PC-9 (cell line): ENCODE measurements at places on chromosomes 16 and 17. TPM values are rescaled to one million over a fixed set of nuclear protein-coding genes. Genes with fewer than 3 reads are reported as not detected.

The LITAF gene
- 232 and 244 TPM in 2 replicates for total RNA-seq

The ZFP90 gene
- total RNA-seq: 14.5 and 20.5 TPM in 2 replicates

The FTO gene
- 49.2 and 58.1 TPM in 2 replicates for total RNA-seq

The C16orf96 gene
- total RNA-seq: 0.13 and 0.15 TPM in 2 replicates

The FBXW10B gene
- total RNA-seq: 16.2 and 19.9 TPM in 2 replicates

GRCh38 chr16:1026784-1027500, 45.4 kb downstream of the SOX8 start:
- peak; percentile 52 for DNase-seq

DNA sequence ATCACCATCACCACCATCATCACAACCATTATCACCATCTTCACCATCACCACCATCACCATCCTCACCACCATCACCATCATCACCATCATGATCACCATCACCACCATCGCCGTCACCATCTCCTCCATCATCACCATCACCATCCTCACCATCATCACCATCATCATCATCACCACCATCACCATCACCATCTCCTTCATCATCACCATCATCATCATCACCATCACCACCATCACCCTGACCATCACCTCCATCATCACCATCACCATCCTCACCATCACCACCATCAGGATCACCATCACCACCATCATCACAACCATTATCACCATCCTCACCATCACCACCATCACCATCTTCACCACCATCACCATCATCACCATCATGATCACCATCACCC, 14.1 kb downstream of the SCNN1B start:
- no peak for DNase-seq

DNA sequence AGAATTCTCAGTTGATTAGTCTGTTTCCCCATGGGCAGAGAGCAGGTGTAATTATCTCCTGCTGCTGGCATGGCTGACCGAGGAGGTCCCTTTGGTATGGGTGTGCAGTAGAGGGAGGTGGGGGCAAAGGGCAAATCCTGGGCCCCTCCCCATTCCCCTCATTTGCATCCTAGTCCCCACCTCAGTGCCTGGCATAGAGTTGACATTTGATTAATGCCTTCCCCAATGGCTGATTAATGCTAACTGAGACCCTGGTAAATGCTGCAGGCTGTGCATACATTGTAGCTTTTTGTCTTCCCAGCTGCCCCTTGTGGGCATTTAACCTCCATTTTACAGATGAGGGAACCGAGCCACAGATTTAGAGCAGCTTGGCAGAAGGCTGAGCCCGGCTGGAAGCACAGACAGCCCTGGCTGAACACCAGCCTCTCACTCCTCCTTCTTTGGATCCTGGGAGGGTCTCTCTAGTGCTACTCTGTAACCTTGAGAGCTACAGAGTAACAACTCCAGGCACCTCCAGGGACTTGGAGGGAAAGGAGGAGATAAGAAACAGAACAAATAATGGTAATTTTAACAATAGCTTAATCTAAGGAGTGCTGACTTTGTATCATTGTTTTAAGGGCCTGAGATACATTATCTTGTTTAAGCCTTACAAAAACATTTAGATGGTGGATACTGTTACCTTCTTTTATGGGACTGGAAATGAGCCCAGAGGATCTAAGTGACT, 5.1 kb downstream of the PLCG2 start:
- no peak for DNase-seq
